ENCODE measurements at places on chromosomes 7 and 10.
A peak's percentile ranks its signal among the peaks of the same experiment; 100 is the strongest.

DNA sequence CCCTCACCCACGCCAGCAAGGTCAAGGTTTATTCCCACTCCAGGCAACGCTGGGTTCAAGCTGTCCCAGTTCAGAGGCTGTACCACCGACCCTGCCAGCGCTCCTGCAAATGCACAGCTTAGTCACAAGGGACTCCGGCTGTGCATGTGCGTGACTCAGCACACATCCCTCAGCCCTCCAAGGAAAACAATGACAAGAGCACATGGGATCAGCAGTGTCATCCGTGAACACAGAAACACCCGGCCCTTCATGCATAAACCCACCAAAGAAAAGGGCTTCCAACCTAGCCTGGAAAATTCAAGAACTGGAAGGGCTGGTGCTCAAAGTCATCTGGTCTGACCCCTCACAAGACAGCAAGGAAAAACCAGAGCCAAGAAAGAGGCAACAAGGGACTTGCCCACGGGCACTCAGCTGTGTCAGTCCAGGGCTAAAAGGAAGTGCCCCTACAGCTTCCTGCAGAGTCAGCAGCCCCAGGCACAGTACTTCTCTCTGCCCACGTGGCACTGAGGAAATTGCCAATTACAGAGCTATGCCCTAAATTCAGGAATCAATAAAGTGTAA, 106.1 kb downstream of the KCNMA1 start:
- DNase-seq, result peak; percentile 80

GRCh38 chr7:77457779-77458178, 41.6 kb upstream of the GSAP start:
- DNase-seq, result no peak

- DNase-seq, result peak; percentile 78
Observed at GRCh38 chr10:88154596-88155250, 291.3 kb downstream of the PTEN start.

GRCh38 chr10:99279626-99280111, 44.0 kb upstream of the HPSE2 start:
- DNase-seq, result peak; percentile 63

DNA sequence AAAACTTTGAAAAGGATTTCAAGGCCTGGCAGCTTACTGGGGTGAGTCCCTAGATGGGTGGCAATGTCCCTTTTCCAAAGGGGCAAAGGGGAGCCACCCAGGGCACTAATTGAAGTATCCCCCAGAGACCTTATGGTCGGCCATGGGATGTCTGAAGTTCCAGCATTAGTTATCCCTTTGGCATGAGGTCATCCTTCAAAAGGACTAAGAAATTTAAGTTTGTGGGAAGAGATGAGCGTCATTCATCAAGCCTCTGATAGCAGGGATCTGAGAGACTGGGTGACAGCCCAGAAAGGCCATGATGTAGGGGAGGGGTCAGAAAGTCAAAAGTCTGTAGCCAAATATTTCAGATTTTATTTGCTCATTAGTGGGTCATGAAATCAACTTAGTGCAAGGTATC, 195.3 kb downstream of the ZNF438 start:
- DNase-seq, result no peak

GRCh38 chr7:25805027-25805687, 346.8 kb upstream of the NFE2L3 start:
- peak; percentile 67 for DNase-seq

GRCh38 chr7:44984478-44984758, 5.6 kb upstream of the MYO1G start:
- no peak for DNase-seq

- DNase-seq, result peak; percentile 94
Observed at GRCh38 chr10:7797582-7797981, 9.6 kb downstream of the ATP5F1C start.

DNA sequence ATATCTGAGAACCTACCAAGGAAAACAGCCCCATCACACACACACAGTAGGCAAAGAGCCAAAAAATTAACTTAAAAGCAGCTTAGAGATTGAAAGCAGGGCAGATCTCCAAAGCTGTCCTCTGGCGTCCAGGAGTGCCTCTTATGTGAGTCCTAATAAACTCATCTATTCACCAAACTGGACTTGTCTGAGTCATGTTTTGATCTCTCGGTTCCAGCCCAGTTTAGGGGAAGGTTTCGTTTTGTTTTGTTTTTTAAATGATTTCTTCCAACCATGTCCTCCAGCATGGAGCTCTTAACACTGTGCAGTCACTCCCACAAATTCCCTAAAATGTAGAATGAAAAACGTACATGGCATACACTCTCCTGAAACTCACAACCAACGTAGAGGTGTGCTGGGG, 6.7 kb upstream of the PRSS37 start:
- no peak for DNase-seq

DNA sequence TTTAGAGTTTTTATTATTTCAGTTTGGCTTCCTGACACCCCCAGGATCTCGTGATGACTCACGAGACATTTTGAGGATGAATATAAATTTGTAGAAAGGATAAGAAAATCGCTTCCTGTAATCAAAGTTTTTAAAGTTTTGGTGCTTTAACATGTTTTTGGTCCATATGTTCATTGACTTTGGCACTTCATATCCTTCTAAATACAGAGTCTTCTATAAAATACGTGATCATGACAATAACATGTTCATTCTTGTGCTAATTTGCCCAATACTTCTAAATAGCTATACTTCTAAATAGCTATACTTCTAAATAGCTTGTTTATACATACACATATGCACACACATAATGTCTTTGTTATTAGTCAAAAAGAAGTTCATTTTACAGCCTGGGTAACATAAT, 341.9 kb downstream of the PLXDC2 start:
- DNase-seq, result no peak

DNA sequence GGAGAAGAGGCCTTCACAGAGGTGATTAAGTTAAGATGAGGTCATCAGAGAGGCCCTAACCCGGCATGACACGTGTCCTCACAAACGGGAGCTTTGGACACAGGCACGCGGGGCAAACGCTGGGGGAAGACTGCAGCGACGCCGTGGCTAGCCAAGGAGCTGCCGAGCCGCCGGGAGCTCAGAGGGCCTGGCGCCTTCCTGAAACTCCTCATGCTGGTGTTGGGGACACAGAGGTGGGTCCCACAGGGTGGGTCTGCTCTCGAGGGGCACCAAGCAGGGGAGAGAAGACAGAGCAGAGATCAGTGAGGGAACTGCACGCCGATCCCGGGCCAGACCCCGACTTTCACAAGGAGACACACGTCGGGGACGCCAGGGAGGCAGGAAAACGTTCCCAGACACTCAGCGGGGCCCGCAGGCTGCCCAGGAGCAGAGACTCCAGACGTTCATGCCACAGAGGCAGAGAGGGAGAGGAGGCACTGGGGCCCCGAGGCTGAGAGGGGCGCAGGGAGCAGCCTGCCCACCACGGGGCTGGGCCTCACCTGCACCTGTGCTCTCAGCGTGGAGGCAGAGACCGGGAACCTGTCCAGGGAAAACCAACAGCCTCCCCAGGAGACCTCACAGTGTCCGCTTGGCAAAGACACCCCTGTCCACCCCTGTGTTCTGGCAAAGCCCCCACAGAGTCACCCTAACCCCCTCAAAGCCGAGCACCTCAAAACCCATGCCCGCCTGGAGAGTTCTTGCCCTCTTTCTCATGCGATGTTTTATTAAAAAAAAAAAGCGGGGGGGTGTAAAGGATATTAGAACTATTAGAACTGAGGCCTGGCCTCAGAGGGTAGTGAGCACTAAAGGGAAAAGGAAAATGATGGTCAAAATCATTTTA, 103.8 kb downstream of the PDGFA start:
- DNase-seq, result no peak

DNA sequence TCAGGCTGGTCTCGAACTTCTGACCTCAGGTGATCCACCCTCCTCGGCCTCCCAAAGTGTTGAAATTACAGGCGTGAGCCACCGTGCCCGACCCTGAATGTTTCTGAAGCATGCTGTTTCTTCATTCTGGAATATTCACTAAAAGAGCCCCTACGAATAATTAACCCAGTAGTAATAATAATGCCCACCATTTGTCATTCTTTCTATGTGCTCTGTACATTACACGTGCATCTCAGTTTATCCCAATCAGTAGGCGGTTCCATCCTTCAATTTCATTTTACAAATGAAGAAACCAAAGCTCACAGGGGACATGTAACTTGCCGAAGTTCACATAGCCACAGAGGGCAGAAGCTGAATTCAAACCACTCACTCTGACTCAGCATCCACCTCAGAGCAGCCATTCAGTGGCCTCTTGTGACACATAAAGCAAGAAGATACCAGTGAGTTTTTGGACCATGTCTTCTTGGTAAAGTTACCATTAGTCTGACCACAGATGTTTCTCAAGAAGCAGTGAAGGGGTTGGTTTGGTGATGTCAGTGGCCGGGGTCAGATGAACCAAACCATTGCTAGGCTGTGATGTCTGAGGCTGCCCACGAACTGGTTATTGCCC, 71.9 kb upstream of the DUSP5 start:
- DNase-seq, result peak; percentile 96

- no peak for DNase-seq
Observed at GRCh38 chr10:21720090-21720489, 186.1 kb downstream of the MLLT10 start.

DNA sequence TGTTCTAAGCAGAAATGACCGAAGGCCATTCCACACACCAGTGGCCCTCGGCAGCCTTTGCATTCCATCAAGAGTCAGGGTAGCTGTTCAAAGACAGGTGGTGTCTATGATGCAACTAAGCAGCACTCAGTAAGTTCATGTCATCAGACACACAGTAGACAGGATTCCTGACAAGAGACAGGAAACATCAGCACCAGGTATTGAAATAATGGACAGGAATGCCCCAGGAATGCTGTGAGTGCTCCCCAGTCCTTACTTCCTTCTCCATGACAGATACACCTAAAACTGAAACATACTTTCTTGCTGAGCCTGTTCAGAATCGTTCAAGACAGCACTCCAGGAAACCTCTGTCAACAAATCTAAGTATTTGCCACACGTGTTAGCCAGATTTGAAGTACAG, 204.4 kb downstream of the TPST1 start:
- DNase-seq, result no peak

- DNase-seq, result no peak
Observed at GRCh38 chr10:130395248-130395936, 259.2 kb downstream of the GLRX3 start.

DNA sequence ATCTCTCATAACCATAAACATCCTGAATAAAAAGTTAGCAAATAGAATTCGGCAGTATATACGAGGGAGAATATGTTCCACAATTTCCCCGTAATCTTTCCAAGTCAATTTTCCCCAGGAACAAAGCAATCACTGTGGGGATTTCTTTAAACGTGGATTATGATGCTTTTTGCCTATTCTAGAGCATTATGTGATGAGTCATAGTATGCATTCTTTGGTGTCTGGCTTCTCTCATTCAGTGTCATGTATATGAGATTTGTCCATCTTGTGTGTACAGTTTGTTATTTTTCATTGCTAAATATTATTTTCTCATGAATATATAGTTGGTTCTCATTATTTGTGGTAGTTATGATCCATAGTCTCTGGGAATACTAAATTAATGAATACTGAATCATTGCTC, 9.9 kb upstream of the OR9A4 start:
- no peak for DNase-seq

DNA sequence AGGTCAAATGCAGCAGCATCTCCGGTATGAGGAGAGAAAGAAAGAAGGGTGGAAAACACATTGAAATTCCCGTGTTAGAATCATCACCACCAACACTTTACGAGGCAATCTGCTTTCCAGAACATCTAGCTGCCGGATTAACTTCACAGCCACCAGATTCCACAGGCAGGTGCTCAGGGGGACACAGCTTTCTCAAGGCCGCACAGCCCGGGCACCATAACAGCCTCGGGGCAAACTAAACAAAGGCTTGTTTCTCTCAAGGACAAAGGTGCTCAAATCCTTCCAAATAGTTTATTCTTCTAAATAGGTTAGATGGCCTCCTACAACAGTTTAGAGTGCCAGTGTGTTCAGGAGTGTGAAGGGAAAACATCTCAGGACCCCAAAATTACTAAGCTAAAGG, 156.3 kb downstream of the DIP2C start:
- DNase-seq, result no peak

DNA sequence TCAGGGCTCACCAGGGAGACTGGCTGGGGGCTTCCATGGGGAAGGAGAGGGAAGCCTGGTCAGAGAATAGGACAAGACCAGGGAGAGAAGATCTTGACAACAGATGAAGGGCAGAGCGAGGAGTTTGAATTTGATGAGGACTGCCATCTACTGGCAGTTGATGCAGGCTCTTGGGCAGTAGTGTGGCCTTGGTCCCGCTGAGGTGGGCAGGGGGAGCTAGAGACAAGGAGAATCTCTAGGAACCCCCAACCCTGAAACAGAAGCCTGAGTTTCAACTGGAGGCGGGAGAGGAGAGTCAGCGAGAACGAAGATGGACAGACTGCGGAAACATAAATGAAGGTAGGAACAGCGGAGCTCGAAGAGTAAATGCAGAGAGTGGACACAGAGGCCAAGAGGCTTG, 81.0 kb downstream of the PPP1R3C start:
- peak; percentile 75 for DNase-seq

- no peak for DNase-seq
Observed at GRCh38 chr10:105586451-105587098, 945.5 kb downstream of the SORCS3 start.

DNA sequence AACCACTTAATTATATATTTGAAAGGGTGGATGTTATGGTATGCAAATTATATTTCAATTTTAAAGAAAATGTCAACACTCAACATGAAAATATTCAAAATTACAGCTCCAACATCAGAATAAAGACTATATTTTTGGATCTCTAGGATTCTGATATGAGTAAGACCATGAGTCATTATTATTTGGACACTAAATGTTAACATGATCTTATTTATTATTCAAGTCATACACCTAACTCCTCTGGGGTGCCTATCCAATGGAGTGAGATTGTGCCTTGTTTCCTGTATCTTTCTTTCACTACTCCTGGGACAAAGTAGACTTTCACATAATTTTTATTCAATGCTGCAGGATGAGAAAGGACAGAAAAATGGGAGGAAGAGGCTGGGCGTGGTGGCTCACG, 135.2 kb upstream of the PRSS1 start:
- peak; percentile 60 for DNase-seq

- DNase-seq, result no peak
Observed at GRCh38 chr10:79074732-79075131, 6.0 kb downstream of the ZMIZ1 start.

DNA sequence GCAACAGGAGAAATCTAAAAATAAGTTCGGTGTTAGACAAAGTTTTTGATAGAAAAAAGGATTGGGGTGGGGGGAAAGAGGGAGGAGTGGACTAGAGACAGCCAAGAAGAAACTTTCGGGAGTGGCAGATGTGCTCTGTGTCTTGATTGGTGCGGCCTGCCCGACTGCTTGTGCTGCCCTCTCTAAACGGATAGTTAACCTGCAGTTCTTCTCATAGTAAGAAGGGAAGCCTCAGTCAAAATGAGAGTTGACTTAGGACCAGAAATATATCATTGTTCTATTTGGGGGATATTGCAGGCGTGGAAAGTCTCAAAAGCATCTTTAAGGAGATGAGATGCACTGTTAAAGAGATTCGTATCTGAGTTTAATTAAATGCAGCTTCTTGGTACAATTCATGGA, 39.3 kb downstream of the UBE3C start:
- DNase-seq, result no peak

GRCh38 chr7:93036807-93037206, 81.0 kb downstream of the SAMD9 start:
- no peak for DNase-seq

GRCh38 chr10:13708256-13708990, 121.7 kb downstream of the PRPF18 start:
- no peak for DNase-seq

Measured in HCEC 1CT (cell line).